ENCODE measurements at places on chromosomes 6 and 20.

DNA sequence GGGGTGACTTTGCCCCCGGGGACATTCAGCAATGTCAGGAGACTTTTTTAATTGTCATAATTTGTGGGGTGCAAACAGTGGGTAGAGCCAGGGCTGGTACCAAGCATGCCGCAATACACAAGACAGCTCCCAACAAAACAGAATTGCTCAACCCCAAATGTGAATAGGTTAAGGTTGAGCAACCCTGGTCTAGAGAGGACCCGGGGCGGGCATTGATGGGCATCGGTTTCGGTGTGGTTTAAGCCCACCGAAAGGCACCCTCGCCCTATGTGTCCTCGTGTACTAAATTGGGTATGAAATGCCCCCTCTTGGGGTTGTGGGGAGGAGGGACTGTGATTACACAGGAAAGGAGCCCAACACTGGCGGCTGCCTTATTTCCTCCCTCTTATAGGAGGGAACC is 36.0 kb downstream of the KIAA1755 start:
- no peak for DNase-seq

- no peak for DNase-seq
Measured at GRCh38 chr20:5486377-5487054, 169.8 kb upstream of the PROKR2 start.

- no peak for DNase-seq
Measured at GRCh38 chr20:47412083-47412482, 55.6 kb upstream of the ZMYND8 start.

DNA sequence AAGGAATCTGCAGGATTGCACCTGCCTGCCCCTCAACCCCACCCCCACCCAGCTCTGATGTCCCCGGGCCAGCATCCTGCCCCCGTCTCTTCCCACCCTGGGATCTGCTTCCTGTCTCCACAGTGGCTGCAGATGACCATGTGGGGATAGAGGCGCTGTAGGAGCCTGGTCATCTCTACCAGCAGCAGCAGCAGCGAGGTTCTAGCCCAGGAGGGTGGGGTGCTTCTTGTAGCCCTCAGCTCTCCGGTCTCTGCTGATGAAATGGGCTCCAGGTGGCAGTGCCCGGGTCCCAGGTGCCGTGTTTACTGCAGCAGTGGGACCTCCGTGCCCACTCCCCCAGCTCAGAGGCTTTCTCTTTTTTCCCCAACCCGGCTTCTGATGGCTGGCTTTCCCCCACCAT is 25.2 kb downstream of the CAPN11 start:
- no peak for DNase-seq

Data from 8988T (cell line).